Stimulated activated CD8-positive, alpha-beta memory T cell treated with anti-CD3 and anti-CD28 coated beads, Interleukin-4, amount 100 ng/mL, for 4 hours (primary cell): ENCODE measurements at places on chromosomes 5 and 9.

- DNase-seq = no peak
Measured at GRCh38 chr5:168530621-168531150, 1.6 kb downstream of the FBLL1 start.

- peak; percentile 46 for DNase-seq
Measured at GRCh38 chr5:35854248-35854647, 2.4 kb upstream of the IL7R start.

DNA sequence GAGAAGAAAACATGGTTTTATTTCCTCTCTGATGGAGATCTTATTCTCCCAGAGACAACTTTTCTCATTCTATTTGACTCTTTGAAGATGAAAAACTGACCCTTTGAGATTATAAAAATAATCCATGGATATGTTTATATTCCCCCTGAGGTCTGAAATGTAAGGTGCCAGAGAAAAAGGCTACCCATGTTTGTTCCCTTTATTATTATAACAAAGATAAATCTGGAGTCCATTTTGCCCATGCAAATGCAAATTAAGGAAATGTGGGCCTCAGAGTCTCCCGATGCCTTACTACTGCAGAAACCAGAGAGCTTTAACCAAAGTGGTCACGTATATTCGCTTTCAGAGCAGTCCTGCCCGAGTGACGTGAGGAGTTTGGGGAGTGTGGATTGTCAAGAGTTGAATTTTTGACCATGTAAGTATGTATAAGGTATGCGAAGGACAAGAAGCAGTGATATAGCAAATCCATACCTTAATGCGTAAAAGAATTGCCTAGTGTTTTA is 312.5 kb downstream of the RASEF start:
- DNase-seq = no peak

DNA sequence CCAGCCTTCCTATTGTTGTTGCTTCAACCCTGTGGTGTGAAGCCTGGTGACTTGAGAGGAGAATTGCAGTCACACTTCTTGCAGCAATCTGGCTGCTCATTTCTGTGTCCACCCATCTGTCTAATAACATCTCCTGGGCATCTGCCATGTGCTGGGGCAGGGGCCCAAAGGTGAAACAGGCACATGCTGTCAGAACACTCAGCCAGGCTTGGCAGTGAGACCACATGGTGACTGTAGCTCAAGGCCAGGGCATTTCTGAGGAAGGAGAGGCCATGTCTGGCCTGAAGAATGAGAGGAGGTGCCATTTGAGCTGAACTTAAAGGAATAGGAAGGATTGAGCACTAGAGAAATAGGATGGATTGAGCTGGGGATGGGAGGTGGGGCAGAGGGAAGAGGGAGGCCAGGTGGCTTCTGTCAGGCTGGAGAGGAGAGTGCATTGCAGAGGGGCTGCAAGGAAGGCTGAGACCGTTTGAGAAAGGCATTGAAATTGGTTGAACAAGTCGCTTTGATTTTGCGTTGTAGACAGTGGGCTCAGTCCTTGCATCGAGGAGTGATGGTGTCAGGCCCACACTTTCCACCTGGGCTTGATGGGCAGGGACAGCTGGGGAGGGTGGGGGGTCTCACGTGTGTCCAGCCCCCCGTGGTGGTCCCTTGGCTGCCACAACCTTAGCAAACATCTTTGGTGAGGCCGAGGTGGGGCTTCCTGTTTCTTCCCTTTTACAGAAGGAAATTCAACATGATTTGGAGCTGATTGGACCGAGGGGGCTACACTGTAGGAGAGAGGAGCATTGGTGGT is 222.4 kb downstream of the CACNA1B start:
- DNase-seq = no peak

DNA sequence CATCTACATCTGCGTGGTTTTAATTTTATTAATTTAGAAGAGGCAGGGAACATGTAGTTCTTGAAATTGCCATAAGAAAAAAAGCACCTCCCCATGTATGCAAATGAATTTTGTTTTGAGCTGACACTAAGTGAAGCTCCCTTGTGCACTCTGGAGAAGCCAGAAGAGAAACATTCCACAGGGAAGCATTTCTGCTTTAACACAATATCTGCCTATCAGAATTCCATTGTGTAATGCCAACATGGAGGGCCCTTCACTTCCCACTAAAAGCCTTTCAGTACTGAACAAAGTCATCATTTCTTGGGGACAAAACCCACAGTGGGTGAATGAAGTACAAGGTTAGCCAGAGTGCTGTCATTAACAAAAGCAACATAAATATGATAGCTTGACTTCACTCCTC is 59.7 kb downstream of the PRELID2 start:
- no peak for DNase-seq

DNA sequence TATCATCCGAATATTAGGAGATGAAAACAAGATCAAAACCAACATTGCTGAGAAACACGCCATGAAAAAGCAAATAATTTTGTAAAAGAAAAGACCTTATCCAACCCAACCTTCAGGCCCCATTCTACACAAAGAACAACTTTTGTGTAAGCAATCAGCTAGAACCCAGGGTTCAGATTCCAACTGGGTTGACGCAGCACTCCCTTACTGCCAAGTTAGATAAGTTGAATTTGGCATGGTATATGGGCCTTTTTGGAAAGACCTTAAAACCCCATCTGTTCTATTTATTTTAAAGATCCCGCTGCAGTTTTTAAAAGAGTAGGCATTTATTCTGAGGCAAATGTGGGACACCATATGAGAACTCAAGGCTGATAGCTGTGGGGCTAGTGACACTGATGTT is 2033.8 kb upstream of the WWC1 start:
- no peak for DNase-seq

- no peak for DNase-seq
Measured at GRCh38 chr9:98795970-98796363, 388 bp downstream of the ANKS6 start.

GRCh38 chr5:65873181-65873750 is 53.1 kb upstream of the ERBIN start:
- DNase-seq = no peak

- no peak for DNase-seq
Measured at GRCh38 chr9:85425153-85425611, 316.6 kb downstream of the AGTPBP1 start.

- DNase-seq = no peak
Measured at GRCh38 chr5:75616971-75617621, 5.8 kb downstream of the ANKDD1B start.

- DNase-seq = no peak
Measured at GRCh38 chr5:169299663-169300467, 1.1 kb downstream of the SLIT3 start.
